ENCODE measurements at places on chromosomes 12 and 14.

- DNase-seq: peak; percentile 68
Observed at GRCh38 chr12:27821259-27821973, 41.4 kb upstream of the MANSC4 start.

GRCh38 chr12:64610660-64611340 is 505 bp downstream of the RASSF3 start:
- peak; percentile 68 for DNase-seq

- DNase-seq: no peak
Observed at GRCh38 chr12:117438809-117439208, 77.4 kb upstream of the NOS1 start.

- no peak for DNase-seq
Observed at GRCh38 chr14:102278631-102278935, 26.4 kb downstream of the MOK start.

GRCh38 chr12:49187184-49187583 is 1.7 kb downstream of the TUBA1A start:
- DNase-seq: peak; percentile 29

- DNase-seq: no peak
Observed at GRCh38 chr14:60512126-60512525, 3.2 kb downstream of the SIX6 start.

DNA sequence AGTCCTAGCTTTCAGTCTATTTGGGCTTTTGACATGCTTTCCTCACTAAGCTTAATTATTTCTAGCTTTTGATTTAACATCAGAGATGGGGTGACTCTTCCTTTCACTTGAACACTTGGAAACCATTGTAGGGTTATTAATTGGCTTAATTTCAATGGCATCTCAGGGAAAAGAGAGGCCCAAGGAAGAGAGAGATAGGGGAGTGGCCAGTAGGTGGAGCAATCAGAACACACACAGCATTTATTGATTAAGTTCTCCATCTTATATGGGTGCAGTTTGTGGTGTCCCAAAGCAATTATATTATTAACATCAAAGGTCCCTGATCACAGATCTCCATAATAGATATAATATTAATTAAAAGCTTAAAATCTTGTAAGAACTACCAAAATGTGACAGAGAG is 1466.1 kb upstream of the SEL1L start:
- no peak for DNase-seq
